ENCODE measurements at places on chromosomes 5 and 9. TPM values are rescaled to one million over a fixed set of nuclear protein-coding genes. Genes with fewer than 3 reads are reported as not detected.

The MYOZ3 gene
- 3.0 TPM for polyA plus RNA-seq

The MELK gene
- 8.6 TPM for polyA plus RNA-seq

The TRIM36 gene
- polyA plus RNA-seq = 2.6 TPM

The THOC3 gene
- 35.6 TPM for polyA plus RNA-seq

The NOXA1 gene
- 11.8 TPM for polyA plus RNA-seq

The ASPN gene
- polyA plus RNA-seq = 40.3 TPM

The BARHL1 gene
- polyA plus RNA-seq = 0.01 TPM

The SLC1A1 gene
- 42.5 TPM for polyA plus RNA-seq

The NIM1K gene
- polyA plus RNA-seq = 0.21 TPM

The CARD19 gene
- 35.4 TPM for polyA plus RNA-seq

The PHYKPL gene
- polyA plus RNA-seq = 168 TPM

The CDC25C gene
- 4.5 TPM for polyA plus RNA-seq

The FSTL4 gene
- 1.4 TPM for polyA plus RNA-seq

The CBY3 gene
- 1.2 TPM for polyA plus RNA-seq

The WDR31 gene
- 2.8 TPM for polyA plus RNA-seq

The FLT4 gene
- 10.2 TPM for polyA plus RNA-seq

The C9 gene
- polyA plus RNA-seq = 0.04 TPM

The MYMK gene
- 0.13 TPM for polyA plus RNA-seq

The TMEM232 gene
- 2.2 TPM for polyA plus RNA-seq

The MCC gene
- polyA plus RNA-seq = 5.2 TPM

The PTPN3 gene
- 37.5 TPM for polyA plus RNA-seq

The ORM1 gene
- 0.09 TPM for polyA plus RNA-seq

Data from large intestine (tissue), 12 donors.